Stimulated activated CD4-positive, alpha-beta T cell treated with anti-CD3 and anti-CD28 coated beads, Interleukin-1b, Interleukin-23, amount 100 ng/mL, for 4 hours (primary cell): ENCODE measurements at places on chromosomes 5 and 9.

DNA sequence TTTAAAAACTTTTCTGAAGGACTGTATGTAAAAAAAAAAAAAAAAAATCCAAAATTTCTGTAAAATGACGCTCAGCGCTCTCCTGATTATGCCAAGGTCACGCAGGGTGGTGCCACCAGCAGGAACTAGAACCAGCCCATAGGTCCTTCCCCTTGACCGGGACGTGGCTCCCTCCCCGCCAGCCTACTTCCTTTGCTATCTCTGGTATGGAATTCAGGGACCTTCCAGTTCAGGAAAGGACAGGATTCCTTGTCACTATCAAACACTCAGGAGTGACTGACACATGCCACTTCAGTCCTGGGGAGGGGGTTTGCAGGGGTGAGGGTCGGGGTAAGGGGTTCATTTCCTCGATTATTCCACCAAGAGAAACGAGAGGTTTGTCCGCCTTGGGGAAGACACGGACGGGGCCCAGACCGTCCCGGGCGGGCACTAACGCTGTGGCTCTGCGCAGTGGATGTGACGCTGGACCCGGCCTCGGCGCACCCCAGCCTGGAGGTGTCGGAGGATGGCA, 18.8 kb downstream of the BTNL9 start:
- no peak for DNase-seq

DNA sequence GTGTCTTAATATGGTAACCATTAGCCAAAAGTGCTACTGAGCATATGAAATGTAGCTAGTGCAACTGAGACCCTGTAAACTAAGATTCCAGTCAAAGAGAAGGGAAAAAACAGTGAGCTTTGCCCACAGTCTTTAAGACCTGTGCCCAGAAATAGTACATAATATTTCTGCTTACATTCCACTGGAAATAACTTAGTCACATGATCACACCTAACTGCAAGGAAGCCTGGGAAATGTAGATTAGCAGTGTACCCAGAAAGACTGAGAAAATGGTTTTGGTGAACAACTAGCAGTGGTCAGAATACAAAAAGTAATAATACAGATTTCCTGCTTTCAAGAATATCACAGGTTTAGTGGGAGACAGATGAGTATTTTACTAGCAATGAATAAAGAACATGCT, 2.5 kb upstream of the CPLANE1 start:
- DNase-seq: no peak

- no peak for DNase-seq
These were observed 23.4 kb upstream of the MAMDC2 start for GRCh38 chr9:70020217-70020616.

- no peak for DNase-seq
These were observed 252.0 kb upstream of the ISL1 start for GRCh38 chr5:51131266-51131665.

DNA sequence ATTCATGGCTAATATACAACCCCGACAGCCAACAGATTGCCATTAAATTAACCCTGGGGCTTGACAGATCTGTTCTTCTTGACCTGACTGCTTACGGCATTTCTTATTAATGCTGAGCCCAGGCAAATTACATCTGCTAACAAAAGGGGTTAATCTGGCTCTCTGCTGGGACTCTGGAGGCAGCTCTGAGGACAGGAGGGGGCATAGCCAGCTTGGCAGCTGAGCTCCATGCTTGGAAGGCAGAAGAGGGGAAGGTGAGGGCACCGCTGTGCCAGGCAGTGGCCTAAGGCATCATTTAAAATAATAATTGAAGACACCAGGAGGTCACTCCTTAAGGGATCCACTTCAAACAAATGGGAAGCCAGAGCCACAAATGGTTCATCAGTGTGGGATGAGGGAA, 126.0 kb upstream of the GPR151 start:
- no peak for DNase-seq

GRCh38 chr9:135255841-135256580, 168.5 kb downstream of the OLFM1 start:
- no peak for DNase-seq

- DNase-seq: no peak
These were observed 259.9 kb upstream of the TARS1 start for GRCh38 chr5:33180900-33181299.

- no peak for DNase-seq
These were observed 1038.8 kb upstream of the ARRDC3 start for GRCh38 chr5:92421942-92422341.

- no peak for DNase-seq
These were observed 271.0 kb downstream of the FSTL4 start for GRCh38 chr5:133341296-133341695.

DNA sequence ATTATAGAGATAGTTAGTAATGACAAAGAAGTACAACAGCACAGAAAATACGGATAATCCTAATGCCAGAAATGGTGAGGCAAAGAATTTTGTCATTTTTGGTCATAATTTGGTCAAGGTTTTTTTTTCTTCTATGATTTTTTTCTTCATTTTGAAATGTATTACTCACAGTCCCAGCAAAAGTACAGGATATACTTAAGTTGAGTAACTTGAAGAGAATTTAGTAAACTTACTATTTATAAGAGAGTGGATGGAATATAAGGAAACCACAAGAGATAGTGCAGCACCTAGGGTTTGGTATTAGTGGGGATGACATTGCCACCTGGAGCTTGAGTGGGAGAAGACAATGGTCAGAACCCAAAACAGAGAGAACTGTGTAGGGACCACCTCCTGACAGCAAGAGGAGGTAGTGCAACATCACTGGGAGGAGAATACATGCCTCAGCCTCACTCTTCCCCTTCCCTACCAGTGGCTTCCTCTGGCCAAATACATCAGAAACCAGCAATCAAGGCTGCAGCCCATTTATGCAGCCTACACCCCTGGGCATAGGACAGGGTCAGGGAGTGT, 434.5 kb upstream of the TRPC7 start:
- DNase-seq: no peak

GRCh38 chr5:139038613-139039305, 159.4 kb downstream of the SIL1 start:
- no peak for DNase-seq

- DNase-seq: no peak
These were observed 7.5 kb downstream of the ZNF608 start for GRCh38 chr5:124738681-124739633.

GRCh38 chr5:72248410-72248981, 71.5 kb downstream of the MRPS27 start:
- DNase-seq: no peak

- DNase-seq: no peak
These were observed 12.7 kb downstream of the POLR1E start for GRCh38 chr9:37498457-37498856.

GRCh38 chr5:150355791-150356190, 1.7 kb upstream of the TCOF1 start:
- no peak for DNase-seq

DNA sequence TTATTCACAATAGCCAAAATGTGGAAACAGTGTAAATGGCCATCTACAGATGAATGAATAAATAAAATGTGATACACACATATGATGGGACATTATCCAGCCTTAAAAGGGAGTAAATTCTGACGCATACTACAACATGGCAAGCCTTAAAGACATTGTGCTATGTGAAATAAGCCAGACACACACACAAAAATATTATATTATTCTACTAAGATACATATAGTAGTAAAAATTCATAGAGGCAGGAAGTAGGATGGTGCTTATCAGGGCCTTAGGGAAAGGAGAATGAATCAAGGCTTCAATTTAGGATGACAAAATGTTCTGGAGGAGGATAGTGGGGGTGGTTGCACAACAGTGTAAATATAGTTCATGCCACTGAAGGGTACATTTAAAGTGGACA, 346.7 kb upstream of the SMARCA2 start:
- no peak for DNase-seq

- no peak for DNase-seq
These were observed 1.6 kb downstream of the IFNA2 start for GRCh38 chr9:21383627-21384026.

GRCh38 chr5:75707911-75708509, 9.2 kb downstream of the POC5 start:
- no peak for DNase-seq

DNA sequence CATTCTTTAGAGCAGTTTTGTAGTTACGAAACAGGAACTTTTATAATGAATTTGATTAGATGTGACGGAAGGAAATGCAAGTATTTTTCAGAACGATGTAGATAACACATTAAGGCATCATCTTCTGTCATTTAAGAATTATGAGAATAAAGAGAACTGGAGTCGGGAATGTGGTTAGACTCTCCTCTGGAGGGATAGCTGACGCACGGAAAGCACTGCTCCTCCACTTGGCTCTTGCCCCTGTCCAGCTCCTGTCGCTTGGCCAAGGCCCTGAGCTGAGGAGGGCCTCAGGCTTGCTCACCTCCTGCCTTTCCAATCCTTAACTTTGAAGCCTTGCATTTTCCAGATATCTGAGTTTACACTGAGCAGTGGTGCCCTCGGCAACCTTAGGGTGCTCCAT, 60.5 kb downstream of the MAP1B start:
- DNase-seq: no peak

DNA sequence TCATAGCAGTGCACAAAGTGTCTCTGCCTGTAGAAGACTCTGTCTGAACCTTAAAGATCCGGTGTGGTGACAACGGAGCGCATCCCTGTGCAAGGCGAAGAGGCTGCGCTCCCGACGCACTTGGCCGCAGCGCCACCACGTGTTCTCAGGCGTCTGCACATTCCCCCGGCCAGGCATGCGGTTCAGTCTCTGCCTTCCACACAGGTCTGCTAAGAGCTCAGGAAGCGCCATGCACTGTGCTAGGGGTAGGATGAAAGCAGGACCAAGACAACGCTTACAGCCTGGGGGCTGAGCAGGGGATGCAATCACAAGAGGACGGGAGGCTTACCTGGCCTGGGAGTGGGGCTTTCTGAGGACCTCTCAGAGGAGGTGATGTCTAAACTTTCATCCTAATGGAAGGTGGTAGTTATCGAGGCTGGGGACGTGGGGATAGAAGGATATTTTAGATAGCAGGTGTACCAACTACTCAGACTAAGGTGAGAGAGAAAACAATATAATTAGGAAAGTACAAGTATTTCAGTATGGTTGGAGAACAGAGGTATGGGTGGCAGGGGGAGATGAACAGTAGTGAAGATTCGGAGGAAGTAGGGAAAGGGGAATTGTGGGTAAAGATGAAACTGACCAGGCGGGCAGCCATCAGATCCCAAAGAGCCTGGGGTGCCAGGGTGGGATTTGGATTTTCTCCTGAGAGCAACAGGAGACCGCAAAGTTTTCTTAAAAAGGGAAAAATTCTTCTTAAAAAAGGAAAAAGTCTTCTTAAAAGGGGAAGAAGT, 13.3 kb downstream of the CAPSL start:
- DNase-seq: peak; percentile 78

- peak; percentile 77 for DNase-seq
These were observed 10.0 kb downstream of the S1PR3 start for GRCh38 chr9:89000973-89001916.

DNA sequence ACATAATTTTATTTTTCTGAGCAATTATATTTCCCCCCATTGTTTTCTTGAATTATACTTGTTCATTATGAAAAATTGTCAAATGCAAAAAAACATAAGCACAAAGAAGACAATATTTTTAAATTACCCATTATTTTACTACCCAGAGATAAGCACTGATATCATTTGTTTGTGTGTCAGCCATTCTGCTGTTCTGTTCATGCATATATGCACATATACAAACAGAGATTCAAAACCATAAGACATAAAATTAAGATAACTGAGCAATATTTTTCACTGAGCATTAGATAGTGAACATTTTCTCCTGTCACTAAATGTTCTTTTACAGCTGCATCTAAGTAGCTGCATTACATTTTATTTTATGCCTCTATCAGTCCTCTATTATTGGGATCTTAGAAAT, 35.6 kb downstream of the PAM start:
- DNase-seq: no peak

DNA sequence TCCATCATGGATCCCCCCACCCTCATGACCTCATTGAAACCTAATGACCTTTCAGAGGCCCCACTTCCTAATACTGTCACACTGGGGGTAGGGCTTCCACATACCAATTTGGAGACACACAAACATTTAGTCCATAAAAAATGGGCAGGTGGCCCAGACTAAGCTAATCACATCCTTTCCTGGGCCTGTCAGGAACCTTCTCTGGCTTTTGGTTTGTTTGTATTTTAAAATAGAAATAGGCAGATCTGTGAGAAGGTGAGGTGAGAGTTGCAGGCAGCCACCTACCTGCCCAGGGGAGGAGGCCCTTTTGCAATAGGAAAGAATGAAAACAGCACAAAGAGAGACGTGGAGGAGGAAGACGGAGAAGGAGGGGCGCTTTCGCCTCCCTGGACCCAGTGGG, 90.2 kb upstream of the BOD1 start:
- DNase-seq: no peak

- peak; percentile 2 for DNase-seq
These were observed 49.4 kb downstream of the MEF2C start for GRCh38 chr5:88833371-88834130.

GRCh38 chr5:6686915-6687409, 26.3 kb upstream of the TENT4A start:
- no peak for DNase-seq

GRCh38 chr9:134026581-134026980, 1.3 kb downstream of the BRD3OS start:
- DNase-seq: no peak

GRCh38 chr9:134680393-134681060, 38.9 kb downstream of the COL5A1 start:
- no peak for DNase-seq

GRCh38 chr5:99763021-99763774, 772.0 kb upstream of the FAM174A start:
- DNase-seq: no peak

GRCh38 chr5:150317048-150318003, 14.6 kb upstream of the ARSI start:
- DNase-seq: no peak

DNA sequence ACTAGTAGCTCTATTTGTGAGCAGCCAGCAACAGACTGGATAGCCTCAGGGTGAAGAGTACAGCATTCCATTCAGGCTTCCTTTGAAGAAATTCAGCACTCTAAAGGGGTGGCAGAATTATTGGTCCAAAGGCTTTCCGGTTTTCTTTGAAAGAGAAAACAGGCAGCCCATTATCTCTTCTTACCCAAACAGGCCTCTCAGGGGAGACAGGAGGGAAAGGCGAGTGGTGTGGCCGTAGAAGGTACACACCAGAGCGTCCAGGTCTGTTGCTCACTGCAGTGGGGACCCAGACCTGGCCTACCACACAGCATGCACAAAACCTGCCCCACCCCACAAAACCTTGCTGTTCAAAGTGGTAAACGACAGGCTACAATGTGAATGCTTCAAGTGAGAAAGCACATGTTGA, 83.3 kb downstream of the ZNF608 start:
- DNase-seq: no peak

DNA sequence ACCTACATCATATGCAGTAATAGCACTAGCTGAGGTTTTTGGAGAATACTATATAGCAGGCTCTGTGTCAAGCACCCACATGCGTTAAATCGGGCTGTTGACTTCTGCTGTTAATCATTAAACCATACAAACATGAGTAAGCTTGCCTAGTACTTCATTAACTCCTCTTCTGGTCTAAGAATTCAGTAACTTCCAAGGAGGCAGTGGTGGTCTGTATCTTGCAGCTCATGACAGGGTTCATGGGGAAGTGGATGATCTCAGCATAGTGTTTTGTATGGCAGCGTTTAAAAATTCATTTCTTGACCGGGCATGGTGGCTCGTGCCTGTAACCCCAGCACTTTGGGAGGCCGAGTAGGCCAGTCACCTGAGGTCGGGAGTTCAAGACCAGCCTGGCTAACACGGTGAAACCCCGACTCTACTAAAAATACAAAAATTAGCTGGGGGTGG, at the start of gene HAVCR1:
TSS of gene HAVCR1 (minus strand) at position 24 of the 447 bp plus-strand sequence. CDS start 1,173 bp downstream, outside the sequence.
- DNase-seq: no peak

- no peak for DNase-seq
These were observed 483.2 kb downstream of the CDH10 start for GRCh38 chr5:24161559-24161958.
